ENCODE measurements at places on chromosomes 7 and 10. TPM values are rescaled to one million over a fixed set of nuclear protein-coding genes. Genes with fewer than 3 reads are reported as not detected.

GARIN1A gene
- 0.29 TPM for total RNA-seq

CLRN3 gene
- not detected for total RNA-seq

DNA sequence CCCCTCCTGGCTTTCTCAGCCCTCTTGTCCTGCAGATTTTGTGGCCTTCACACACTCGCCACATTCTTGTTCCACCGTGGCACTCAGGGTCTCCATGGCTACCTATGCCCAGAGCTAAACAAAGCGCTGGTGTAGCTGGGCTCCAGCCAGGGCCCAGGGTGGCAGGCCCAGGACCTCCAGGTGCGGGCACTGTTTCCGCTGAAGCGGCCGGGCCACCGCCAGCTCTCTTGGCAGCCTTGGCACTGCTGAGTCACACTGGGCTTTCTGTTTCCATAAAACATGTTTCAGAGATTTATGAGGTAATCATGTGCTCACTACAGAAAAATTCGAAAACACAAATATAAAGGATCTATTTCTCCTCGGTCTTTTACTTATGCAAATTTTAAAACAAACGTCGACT is 51.3 kb downstream of the AOC1 start:
- no peak for DNase-seq

- no peak for DNase-seq
These were observed 3.6 kb downstream of the EPDR1 start for GRCh38 chr7:37923996-37924395.

GRCh38 chr7:44145969-44146911 is 5.1 kb upstream of the MYL7 start:
- peak; percentile 92 for DNase-seq

Measured in H1 (cell line).